ENCODE measurements at places on chromosomes 3 and 15.

DNA sequence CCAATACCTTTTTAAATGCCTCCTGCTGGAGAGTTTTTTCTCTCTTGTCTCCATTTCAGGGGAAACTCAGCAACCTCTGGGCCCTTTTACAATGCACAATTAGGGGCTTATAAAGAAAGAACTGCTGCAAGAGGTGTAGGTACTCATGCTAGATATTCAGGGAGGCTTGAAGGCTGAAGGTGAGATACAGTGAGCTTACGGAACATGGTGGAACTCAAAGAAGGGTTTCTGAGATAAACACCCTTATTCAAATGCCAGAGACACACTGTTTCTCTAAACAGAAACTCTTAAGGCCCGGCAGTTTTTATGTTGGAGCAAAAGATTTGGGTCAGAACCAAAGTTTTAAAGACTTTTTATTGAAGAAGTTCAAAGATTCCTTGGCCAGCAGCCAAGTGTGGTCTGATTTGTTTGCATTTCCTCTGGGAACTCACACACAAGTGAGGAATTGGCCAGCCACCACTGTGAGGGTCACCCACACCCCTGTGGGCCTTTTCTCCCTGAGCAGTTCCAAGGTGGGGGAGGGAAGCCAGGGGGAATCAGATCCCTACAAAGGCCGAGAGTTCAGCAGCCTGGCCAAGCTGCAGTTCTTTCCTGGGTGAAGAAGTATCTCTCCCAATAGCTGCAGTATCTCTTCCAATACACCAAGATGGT lies 47.8 kb downstream of the TNFAIP8L3 start:
- no peak for DNase-seq

- DNase-seq, result no peak
Observed at GRCh38 chr3:103767635-103768034, 1332.8 kb downstream of the ZPLD1 start.

GRCh38 chr15:77617476-77618230 lies 15.1 kb downstream of the LINGO1 start:
- no peak for DNase-seq

GRCh38 chr3:72196377-72196929 lies 411.5 kb upstream of the PROK2 start:
- DNase-seq, result no peak

- DNase-seq, result no peak
Observed at GRCh38 chr15:40282869-40283614, at the start of gene ANKRD63. Gene ANKRD63 (minus strand): TSS chr15:40283064. CDS start chr15:40282586, 478 bp downstream.

DNA sequence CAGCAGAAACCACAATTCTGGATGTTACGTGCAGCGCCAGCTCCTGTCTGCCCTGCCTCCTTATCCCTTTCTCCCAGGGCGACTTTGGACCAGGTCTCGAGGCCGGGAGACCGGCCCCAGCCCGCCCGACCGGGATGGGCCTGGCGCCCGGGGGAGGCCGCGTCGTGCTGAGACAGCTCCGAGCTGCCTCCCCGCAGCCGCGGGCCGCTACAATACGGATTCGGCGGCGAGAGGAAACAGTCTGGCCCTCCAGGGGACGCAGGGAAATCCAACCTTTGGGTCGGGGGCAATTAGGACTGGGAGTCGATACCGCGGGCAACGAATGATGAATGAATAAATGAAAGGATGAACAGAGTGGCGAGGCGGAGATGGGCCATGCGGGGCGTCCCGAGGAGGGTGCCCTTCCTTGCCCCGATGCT lies 537 bp downstream of the GRAMD2A start:
- no peak for DNase-seq

- no peak for DNase-seq
Observed at GRCh38 chr15:41746802-41747201, 27.5 kb upstream of the MAPKBP1 start.

- DNase-seq, result no peak
Observed at GRCh38 chr15:73787621-73788020, 34.5 kb upstream of the INSYN1 start.

- DNase-seq, result no peak
Observed at GRCh38 chr3:45528429-45528828, 66.1 kb upstream of the LIMD1 start.

GRCh38 chr15:74768771-74769342 lies 13.0 kb upstream of the CSK start:
- no peak for DNase-seq

GRCh38 chr15:93158097-93158900 lies 69.3 kb upstream of the RGMA start:
- DNase-seq, result no peak

DNA sequence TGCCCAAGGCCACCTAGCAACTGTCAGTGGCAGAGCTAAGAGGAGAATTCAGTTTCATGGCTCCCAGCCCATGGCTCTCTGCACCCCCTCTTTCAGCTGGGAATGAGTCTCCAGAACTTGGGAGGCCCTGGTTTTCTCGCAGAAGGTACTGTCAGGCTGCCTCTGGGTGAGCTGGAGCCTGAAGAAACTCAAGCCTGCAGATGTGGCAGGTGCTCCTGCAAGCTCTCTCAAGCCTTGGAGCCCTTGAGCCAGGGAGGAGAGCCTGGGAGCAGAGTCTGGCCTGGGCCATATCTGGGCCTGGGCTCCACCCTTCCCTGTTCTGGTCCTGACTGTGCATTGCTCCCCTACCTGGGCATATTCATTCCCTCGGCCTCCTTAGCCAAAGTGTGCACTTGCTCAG lies 74.4 kb upstream of the TLE3 start:
- no peak for DNase-seq

- DNase-seq, result no peak
Observed at GRCh38 chr3:78414261-78414660, 1353.5 kb downstream of the ROBO1 start.

GRCh38 chr15:37019479-37020433 lies 80.6 kb downstream of the MEIS2 start:
- no peak for DNase-seq

- no peak for DNase-seq
Observed at GRCh38 chr3:41502481-41502880, 303.2 kb downstream of the CTNNB1 start.

- DNase-seq, result no peak
Observed at GRCh38 chr3:128625409-128625945, 25.1 kb downstream of the RPN1 start.

DNA sequence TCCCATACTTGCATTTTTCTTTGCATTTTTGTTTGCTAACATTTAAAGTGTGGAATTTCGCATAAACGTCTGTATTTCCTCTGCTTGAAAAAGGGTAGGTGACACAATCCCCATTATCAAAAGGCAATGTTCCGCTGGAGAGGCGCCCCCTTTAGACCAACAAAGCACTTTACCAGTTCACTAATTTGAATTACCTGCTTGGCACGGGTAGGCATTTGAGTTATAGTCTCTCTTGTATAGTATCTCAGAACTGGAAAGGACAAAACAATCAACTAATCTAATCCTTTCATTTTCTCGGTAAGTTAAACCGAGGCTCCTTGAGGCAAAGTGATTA lies 775 bp upstream of the CCDC39 start:
- DNase-seq, result no peak

DNA sequence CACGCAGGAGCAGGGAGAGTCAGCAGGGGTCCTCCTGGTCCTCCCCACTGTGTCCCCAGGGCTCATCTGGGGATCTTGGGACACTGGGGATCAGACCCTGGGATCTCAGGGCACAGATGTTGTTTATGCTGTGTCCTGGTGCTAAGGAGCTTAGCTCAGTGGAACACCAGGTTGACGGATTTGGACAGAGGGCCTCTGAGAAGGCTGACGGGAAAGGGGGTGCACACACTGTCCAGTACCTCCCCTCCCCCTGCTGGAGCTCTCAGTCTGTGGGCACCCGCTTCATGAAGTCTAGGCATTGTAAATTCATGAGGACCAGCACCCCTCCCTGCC lies 21.9 kb upstream of the SEMA3F start:
- no peak for DNase-seq

GRCh38 chr15:94174399-94174802 lies 57.0 kb upstream of the MCTP2 start:
- DNase-seq, result peak; percentile 5

DNA sequence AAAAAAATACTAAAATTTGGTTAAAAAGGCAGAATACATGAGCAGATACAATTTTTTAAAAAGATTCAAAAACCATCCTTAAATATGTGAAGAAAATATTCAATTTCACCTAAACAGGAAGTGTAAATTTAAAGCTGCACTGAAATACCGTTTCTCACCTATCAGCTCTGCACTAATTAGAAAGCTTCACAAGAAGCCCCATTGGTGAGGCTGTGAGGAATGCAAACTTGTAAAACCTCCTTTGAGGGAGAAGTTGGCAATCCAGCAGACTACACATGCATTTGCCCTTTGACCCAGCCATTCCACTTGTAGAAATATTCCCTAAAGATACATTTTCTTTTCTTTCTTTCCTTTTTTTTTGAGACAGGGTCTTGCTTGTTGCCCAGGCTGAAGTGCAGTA lies 18.8 kb downstream of the BLM start:
- DNase-seq, result no peak

GRCh38 chr3:14980689-14981088 lies 33.3 kb downstream of the NR2C2 start:
- no peak for DNase-seq

- no peak for DNase-seq
Observed at GRCh38 chr3:59013611-59014010, 36.2 kb downstream of the CFAP20DC start.

DNA sequence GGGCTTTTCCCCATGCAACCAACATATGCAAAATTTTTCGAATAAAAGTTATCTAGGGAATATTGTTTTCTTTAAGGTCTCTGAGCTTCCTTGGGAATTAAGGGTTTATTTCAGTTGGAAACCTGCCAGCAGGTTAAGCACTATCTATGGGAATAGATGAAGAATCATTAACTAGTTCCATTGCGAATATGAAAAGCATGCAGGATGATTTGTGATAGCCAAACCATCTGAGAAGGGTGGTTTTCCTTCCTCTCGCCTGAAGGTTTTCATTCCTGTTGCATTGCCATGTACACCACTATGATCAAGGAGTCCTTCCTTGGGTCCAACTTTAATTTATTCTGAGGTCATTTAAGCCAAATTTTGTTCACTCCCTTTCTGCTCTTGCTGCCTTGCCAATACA lies 184.9 kb downstream of the NR2F2 start:
- no peak for DNase-seq

DNA sequence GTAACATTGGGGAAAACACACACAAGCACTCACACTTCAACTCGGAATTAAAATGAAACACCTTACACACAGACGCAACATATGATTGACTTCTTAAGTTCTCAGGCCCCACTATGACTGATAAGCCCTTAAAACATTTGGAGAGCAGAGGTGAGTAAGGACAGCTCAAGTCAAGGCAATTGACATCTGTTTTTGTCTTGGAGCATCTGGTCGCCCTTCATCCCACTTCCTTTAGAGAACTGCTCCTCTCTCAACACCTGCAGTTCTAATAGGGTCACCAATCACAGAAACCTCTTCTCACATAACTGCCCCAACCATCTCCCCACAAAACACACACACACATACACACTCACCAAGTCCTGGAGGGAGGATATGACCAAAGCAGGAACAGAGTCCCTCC lies 43.4 kb downstream of the ERC2 start:
- DNase-seq, result no peak

- no peak for DNase-seq
Observed at GRCh38 chr15:26623071-26623470, 149.8 kb downstream of the GABRB3 start.

GRCh38 chr3:143685491-143685890 lies 162.8 kb downstream of the SLC9A9 start:
- DNase-seq, result no peak

GRCh38 chr15:98904544-98904943 lies 103.0 kb downstream of the PGPEP1L start:
- DNase-seq, result peak; percentile 40

DNA sequence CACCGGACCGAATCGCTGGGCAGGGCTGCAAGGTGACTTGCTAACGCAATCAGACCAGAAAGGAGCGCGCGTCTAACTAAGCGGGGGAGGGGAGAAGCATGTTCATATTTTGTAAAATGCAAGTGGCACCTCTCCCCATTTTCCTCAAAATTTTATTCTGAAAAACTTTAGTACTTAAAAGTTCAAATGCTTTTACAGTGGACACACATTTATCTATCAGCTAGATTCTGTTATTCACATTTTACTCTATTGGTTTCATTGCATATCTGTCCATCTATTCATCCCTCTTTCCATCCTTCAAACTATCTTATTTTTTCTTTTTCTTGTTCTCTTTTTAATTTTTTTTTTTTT lies 46.1 kb upstream of the KLHL25 start:
- no peak for DNase-seq

DNA sequence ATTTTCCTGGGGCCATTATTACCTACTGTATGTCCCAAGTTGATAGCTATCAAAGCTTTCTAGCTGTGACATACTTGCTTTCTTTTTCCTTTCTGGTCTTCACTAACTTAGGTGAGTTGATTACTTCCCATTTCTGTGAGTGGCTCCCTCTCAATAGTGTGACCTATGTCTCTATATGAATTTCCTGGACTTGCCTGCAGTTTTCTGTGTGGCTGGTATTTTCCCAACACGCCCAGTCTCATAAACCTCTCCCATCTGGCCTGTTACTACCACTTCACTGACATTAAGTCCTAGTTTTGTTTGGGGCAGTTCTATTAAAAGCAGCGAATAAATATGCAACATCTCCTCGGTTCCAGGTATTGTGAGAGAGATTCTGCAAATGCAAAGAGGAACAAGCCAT lies 671.2 kb downstream of the SI start:
- DNase-seq, result no peak

DNA sequence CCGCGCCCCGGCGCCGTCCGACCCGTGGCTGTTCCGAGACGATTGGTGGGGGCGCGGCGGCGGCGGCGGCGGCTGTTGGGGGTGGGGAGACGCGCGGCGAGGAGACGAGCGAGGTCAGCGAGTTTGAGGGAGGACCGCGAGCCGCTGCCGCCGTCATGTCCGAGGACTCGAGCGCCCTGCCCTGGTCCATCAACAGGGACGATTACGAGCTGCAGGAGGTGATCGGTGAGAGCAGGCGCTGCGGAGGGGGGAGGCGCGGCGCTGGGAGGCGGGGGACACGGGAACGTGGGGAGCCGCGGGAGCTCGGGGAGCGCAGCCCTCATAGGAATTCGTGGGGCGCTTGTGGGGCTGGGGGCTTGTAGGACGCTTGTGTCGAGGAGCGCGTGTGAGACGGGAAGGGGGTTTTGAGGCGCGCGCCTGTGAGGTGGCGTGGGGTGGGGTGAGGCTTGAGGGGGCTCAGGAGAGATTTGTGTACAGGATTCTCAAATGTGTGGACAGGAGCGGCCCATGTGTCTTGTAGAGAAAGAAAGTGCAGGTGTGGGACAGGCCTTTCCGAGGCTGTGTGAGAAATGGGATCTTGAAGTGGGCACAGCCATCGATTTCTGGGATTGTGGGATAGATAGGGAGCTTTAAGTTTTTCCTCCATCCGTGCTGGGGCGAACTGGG lies 518 bp downstream of the OXSR1 start:
- DNase-seq, result no peak

- no peak for DNase-seq
Observed at GRCh38 chr15:95663156-95664100, 667.1 kb upstream of the NR2F2 start.

DNA sequence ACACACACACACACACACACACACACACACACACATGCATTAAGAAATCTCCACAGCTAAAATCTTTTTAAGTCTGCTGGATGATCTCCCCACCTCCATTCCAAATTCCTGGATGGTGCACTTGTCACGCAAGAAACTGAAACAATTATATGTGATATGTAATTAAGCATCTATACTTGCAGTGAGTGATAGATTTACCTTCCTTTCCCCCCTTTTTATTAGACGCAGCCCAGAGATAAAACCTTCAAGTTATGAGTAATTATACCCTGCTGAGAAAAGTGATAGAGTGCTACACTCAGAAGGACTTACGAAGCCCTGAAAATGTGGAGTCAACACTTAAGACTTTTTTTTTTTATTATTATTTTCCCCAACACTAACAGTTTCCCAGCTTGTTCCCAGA lies 255.2 kb downstream of the LSAMP start:
- DNase-seq, result no peak

- DNase-seq, result no peak
Observed at GRCh38 chr3:114687151-114687550, 393.3 kb downstream of the TIGIT start.

Data from GM04504 (cell line).